Effector memory CD8-positive, alpha-beta T cell (primary cell): ENCODE measurements at places on chromosomes 1 and 21.

GRCh38 chr1:77797991-77798390 is 18.5 kb downstream of the MIGA1 start:
- DNase-seq, result no peak

DNA sequence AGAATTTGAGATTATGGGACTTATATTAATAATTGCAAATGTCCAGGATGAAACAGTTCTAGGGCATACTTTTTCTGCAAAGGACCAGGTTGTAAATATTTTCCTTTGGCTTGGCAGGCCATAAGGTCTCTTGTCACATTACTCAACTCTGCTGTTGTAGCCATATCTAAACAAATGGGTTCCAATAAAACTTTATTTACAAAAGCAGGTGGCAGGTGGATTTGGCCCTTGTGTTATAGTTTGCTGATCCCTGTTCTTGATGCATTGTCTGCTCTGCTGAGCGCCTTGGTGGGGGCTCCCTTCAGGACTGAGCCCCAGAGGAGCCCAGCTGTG is 258.5 kb downstream of the FOXD2 start:
- DNase-seq, result no peak

DNA sequence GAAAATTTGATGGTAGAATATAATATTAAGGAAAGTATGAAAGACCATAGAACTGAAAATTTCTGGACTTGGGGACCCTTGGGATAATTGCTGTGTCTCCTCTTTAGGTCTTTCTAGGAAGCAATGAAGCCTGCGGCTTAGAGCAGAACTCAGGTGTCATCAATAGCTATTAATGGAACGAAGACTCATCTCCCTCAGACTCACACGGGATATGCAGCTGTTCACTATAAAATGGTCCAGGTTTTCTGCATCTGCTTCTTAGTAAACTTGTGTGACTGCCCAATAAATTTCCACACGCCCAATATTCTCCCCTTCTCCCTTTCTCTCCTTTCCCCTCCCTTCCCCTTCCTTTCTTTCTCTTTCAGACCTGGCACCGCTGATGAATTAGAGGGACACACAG is 392.5 kb downstream of the HLX start:
- no peak for DNase-seq

GRCh38 chr1:226679853-226680516 is 59.1 kb downstream of the ITPKB start:
- DNase-seq, result peak; percentile 41

DNA sequence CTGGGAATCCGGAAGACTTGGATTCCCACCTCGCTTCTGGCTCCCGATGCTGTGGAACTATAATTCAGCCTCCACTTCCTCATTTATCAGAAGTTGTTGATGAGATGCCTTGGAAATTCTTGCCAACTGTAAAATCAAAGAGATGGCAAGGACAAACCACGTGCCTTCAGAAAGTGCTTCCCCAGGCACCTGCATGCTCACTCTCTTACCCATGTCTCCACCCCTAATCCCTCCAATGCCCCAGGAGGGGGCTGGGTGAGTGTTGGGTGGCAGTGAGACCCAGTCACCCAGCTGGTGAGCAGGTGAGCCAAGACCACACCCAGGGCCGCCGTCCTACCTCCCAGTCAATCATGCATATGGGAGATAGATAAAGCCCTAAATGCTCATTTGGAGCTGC is 160.8 kb downstream of the PSMG1 start:
- no peak for DNase-seq

- DNase-seq, result no peak
These were observed 151.3 kb downstream of the ETS2 start for GRCh38 chr21:38956856-38957571.

DNA sequence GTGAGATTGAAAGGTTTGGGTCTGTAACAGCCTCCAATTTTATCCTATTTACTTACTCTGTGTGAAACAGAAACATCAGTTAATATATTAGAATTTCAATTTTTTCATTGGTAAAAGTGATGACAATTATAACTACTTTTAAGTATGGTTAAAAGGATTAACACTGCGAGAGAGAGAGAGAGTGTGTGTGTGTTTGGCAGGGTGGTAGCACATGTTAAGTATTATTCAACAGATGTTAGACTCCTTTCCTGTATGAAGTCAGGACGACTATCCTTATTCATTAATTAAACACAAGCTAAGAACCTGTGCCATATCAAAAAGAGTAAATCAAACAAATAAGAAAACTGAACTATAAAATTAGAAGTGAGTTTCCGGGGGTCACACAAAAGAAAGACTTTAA is 662.5 kb downstream of the PLPP3 start:
- no peak for DNase-seq
